ENCODE measurements at places on chromosomes 11 and 22.

DNA sequence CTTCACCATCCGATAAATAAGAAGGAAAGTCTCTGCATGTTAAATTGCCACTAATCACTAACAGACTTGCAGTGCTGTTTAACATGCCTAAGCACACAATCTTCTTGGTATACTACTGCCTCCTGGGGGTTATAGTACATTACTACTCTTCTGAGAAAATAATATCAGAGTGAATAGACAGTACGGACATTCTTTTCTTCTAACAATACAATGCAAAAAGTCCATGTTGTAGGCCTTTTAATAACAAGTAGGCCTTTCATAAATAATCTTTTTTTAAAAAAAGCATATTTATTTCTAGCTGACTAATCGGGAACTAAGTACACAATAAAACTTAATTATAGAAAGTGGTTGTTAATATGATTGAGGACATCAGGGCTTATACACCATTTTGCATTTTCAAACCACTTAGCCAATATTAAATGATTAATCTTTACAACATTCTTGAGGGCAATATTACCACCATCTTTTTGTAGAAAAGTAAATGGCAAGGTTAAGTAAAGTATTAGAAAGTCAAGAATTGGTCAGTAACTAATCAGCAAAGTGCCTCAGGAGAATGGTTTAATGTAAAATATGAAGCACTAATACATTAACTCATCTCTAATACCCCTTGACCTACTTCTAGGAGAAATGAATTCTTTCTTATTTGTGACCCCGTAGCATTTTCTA lies 84.7 kb downstream of the TTC28 start:
- DNase-seq: peak; percentile 59

DNA sequence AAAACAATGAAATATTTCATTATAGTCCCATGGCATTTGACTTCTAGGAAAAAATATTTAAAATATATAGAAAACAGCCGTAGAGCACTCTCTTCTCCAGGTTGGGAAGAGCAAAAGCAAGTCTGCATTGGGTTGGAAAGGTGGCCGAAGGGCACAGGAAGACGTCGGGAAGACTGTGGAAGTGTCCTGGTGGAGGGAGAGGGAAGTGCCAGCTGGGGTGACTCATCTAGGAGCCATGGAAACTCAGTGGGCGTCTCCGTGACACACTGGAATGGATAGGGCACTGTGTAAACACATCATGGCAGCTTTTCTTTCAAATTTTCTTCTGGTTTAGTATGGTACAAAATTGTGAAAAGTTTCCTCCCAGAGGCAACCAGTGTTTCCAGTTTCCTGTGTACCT lies 12.7 kb downstream of the GTPBP1 start:
- DNase-seq: no peak

GRCh38 chr11:36452961-36453360 lies 57.1 kb downstream of the TRAF6 start:
- peak; percentile 46 for DNase-seq

DNA sequence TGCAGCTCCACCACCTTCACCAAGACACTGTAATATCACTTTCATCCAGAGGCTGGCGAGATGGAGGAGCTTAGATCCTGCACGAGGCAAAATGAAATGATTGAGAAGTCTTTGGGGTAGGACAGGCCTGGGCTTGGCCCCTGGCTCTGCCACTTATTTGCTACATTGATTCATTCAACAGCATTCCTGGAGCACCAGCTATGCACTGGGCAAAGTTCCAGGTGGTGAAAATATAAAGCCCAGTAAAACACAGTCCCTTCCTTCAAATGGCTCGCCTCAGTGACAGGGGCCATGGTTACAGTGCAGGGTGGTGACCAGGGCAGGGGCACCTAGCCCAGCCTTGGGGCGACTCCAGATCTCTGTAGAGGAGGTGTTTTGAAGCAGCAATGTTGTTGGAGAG lies 19.7 kb downstream of the ALX4 start:
- no peak for DNase-seq

DNA sequence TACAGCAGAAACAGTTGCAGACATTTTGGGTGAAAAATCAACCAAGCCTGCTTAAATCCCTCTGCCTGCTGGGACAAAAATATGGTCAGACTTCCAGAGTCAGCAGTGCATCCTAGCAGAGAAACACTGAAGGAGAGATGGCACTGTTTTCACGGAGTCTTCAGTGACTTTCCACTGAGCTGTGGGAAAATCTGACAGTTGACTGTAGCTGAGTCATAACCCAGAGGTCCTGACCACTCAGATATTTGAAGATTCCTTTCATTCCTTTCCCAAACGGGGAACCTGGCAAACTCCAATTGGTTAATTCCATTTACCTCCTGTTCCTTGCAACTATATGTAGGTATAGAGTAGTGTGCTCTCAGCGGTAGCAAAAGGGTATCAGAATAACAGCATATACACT lies 20.9 kb upstream of the UPB1 start:
- DNase-seq: no peak

GRCh38 chr11:1089738-1090599 lies 15.3 kb downstream of the MUC2 start:
- DNase-seq: no peak

GRCh38 chr11:115464269-115464668 lies 39.9 kb downstream of the CADM1 start:
- no peak for DNase-seq

GRCh38 chr11:44760477-44760872 lies 33.7 kb downstream of the TSPAN18 start:
- DNase-seq: no peak

GRCh38 chr11:124194293-124195188 lies 11.4 kb downstream of the OR10D3 start:
- no peak for DNase-seq
